RCC 7860 (cell line): ENCODE measurements at places on chromosomes 11 and 22.

DNA sequence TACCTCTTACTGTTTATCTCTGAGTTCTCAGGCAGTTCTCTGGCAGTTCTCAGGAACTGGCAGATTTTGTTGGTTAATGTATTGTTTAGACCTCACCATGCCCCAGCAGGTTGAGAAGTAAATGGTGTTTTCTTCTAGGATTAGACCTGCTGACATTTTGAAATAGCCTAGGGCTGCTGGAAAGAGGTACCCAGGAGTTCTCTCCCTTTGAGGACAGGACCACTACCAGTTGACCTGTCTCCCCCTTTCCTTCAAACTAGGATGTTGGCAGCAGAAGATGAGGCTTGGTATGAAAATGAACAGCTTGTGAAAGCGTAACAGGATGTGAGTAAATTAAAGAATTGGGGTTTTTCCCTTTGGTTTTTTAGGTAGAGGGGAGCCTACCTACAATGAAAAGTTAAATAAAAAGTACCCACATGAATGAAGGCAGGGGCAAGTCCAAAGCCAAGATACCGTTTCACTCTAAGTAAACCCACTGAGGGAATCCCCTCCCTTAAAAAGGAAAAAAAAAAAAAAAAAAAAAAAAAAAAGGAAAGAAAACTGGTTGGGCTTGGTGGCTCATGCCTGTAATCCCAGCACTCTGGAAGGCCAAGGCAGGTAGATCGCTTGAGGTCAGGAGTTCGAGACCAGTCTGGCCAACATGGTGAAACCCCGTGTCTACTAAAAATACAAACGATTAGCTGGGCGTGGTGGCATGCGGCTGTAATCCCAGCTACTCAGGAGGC lies 96.2 kb downstream of the PDHX start:
- DNase-seq = no peak

GRCh38 chr11:19646921-19647320 lies 65.7 kb upstream of the NAV2 start:
- DNase-seq = peak; percentile 84

DNA sequence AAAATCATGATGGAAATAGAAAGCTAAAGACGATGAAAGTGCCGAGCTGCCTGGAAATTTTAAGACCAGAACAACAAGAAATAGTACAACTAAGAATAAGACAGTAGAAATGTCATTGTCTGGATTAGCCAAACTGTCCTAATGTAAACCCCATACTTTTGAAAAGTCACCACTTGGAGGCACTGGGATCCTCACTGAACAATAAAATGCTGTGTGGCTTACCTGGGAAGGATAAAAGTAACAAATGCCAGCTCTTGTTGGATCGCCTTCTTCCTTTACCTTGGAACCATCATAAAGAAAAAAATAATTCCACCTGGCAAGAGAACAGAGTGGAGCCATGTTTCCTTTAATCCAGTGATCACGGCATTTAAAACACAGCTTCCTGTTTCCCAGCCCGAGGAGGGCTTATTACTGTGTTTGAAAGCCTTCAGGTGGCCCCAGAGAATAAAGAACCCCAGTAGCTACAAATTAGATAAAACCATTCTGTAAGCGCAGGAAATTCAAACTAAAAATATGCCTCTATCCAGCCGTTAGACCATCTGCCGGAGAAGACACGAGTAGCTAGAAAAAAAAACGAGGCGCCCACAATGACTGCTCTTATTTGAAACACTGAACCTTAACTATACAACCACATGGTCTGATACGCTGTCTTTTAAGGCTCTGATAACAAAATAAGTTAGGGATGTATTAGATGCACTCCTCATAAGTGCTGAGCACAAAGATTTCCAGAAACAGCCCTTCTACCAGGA lies 4.4 kb downstream of the HPS4 start:
- DNase-seq = no peak

DNA sequence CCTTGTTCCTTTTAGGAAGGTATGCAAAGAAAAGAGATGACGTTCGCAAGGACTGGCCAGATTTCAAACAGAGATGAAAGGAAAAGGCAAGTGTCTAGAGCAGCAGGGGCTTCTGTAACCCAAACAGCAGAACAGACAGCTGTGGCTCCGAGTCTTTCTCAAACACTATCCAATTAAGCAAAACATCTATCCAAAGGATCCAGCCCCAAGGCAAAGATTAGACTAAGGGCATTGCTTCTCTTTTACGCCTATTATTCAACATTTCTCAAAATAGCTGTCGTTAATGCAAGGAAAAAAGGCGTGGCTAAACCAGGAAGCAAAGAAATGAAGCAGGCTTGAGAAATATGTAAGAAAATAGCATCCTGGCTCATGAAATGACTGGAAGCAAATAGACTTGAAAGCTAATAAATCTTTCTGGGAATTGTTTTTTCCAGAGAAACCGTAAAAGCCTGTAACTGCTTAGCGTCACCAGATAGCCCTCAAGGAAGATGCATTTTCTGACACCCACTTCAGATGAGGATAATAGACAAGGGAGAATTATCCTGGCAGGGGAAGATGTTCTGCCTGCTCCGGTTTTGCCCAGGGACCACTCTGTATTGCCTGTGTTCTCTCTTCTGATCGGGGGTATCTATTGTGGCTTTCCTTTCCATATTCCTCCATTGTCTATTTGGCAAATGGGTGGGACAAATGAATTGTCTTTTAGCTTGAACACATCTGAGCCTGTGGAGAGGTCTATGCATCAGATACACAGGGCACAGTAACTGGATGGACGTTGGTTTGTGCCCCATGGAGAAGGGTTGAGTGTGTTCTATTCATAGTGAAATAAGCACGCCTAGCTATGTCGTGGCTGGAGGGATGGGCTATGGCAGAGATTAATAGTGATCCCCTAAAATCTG lies 20.2 kb downstream of the C11orf96 start:
- DNase-seq = no peak

DNA sequence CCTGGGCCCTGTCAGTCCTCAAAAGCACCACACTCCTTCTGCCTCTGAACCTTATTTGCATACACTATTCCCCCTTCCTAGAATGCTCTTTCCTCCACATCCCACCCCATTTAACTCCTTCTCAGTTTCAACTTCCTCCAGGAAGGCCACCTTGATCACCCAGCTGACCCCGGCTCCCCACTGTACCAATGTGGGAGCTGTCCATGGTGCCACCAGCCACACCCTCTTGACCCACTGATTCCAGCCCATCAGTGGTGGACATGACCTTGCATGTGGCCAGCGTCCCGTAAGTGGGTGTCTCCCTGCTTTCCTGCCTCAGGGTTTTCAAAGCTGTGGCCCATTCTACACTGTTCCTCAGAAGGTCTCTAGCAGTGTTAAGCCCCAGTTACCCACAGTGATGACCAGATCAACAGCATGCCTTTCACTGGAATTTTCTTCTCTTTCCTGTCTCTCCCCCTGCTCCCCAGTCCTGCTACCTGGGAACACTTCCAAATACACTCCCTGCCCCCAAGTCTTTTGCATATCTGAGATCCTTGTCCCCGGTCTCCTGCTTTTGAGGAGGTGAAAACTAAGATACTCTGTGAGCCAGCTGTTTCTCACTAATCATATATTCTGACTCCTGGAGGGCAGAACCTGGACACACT lies 346.6 kb downstream of the MN1 start:
- no peak for DNase-seq

DNA sequence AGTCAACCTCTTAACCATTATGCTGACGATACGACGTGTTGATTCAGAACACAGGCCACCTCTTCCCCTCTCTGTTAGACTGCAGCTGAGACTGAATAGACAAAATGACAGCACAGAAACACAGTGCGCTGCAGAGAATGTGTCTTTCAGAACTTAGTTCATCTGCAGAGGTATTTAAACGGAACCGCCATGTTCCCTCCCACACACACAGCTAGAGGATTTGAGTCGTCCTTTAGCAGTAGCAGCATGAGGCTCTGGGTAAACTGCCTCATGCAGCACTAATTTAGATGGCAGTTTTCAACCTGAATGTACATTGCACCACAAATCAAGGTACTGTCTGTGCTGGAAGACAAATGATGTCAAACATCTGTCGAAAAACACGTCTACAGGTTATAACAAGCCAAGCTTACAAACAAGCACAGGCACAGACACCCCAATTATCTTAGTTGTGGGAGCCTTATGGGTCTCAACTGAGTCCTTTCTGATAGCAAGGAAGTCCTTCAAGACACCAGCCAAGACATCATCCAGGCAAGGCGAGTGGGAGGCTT lies 76.6 kb upstream of the LRRC4C start:
- no peak for DNase-seq

DNA sequence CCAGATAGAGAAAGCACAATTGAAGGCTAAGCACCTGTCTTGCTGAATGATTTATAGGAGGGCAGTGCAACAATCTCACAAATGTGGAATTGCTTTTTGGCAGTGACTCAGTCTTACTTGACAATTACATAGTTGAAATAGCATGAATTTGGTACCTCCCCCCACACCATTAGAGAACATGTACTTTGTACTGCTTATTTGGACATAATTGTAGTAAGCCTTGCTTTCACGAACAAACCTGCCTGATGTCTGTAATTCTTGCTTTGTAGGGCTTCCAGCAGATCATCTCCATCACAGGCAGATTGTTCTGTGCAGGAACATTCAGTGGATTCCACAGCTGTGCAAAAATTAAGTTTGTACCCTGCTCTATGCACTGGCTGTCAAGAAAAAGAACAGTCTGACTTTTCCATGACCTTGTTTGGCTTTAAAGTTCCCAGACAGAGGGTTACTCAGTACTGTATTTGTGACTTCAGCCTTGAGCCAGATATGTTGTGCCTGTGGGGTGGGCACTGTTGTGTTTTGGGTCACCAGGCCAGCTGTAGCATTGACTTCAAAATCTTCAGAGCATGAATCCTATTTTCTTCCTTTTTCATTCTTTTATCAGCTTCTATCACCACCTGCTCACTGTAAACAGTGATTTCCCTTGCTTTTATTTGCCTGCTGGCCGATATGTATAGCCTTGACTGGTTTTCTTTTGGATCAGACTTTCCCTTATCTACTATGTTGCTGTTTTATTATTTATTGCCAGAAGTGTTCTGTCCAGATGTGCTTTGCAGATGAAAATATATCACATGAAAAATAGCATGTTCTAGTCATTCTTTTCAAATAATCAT lies 941.0 kb upstream of the CHORDC1 start:
- DNase-seq = peak; percentile 48

GRCh38 chr11:9951807-9952206 lies 287.9 kb downstream of the SWAP70 start:
- DNase-seq = no peak

- no peak for DNase-seq
Measured at GRCh38 chr11:33234397-33235190, 22.6 kb upstream of the HIPK3 start.

DNA sequence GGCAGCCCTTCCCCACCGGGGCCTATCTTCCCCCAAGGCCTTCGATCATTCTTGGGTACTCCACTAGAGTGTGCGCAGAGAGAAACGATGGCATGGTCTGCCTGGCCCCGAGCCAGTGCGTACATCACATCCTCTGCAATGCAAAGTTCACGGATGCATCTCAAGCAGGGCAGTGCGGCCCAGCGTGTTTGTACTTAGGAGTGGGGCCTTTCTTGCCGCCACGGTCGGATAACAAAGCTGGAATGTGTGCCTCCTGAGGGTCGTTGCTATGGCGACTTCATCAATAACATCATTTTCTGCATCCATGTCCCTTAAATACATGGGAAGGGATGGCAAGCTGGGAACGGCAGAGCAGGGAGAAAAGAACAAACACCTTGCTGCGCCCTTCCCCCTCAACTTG lies 73.9 kb downstream of the SCUBE1 start:
- no peak for DNase-seq

DNA sequence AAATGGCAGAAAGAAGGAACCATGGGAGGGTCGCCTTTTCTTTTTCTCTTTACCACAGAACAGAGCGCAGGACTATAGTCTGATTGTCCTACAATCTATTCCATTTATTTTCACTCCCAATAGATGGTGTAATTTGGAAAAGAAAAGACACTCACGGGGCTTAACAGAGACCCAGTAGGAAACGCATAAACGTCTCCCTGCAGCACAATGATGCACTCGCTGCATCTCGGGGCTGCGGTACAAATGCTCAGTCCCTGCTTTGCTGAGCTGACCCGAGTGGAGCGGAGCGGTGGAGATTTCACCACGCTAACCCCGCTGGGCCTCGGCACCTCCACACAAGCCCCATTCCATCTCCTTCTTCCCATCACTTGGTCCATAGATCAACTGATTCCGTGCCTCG lies 1.5 kb downstream of the FEZ1 start:
- no peak for DNase-seq

DNA sequence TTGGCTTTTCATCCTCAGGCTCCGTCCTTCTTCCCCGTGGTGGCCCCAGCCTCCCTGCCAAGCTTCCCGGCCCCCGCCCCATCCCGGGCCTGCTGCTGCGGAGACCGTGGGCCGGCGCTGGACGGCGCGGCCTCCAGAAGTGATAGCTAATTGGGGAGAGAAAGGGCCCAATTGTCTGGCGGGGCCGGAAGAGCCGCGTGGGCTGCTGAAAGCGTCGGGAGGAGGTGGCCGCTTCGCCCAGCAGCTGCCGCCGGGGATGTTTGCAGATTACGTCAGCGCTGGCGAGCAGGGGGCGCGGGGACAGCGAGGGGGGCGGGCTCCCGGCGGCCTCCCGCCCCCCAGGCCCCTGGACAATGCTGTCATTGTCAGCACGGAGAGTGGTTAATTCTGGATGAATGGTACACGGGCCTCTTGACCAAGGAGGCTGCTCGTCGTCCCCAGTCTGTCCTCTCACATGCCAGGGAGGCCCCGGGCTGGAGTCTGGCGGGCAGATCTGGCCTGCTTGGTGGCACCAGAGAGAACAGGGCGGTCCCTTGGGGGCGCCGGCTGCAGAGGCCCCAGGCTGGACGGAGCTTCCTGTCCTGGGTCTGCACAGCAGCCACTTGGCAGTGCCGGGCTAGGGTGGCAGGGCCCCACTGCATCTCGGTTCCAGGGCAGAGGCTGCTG lies 1.6 kb downstream of the SMIM38 start:
- DNase-seq = no peak

DNA sequence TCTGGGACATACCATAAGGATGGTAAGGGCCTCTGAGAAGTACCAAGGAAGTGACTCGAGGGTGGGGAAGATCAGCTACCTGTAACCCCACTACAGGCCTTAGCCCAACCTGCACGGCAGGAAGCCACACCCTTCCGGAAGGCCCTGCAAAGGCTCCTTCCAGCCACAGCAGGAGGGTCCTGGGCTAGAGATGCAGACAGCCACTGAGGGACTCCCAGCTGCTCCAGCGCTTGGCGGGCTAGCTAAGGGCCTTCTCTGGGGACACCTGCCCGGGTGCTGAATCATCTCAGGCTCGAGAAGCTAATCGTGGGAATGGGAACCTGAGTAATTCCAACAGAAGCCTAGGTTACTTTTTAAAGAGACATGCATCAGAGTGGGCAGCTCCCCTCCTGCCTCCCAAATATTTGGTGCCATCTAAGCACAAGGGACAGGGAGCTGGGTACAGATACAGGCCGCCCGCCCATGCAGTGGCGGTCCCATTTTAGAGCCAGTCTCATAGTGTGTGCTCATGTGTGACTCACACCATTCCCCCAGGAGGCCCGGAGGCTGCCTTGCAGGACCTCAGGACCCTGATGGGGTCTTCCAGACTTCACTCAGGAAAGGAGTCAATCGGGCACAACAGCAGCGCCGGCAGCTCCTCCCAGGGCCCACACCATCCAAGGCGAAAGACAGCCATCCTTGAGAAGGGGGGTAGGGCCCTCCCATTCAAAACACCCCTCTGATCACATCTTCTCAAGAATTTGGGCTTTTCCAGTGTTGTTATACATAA lies 8.0 kb downstream of the MYH9 start:
- no peak for DNase-seq
